Spinal cord (tissue), 10 donors: ENCODE measurements at places on chromosomes 3 and 15. TPM values are rescaled to one million over a fixed set of nuclear protein-coding genes. Genes with fewer than 3 reads are reported as not detected.

Gene ACTRT3
- 6.7 TPM for total RNA-seq

GRCh38 chr3:120324190-120324589 is 25.0 kb downstream of the LRRC58 start:
- H3K36me3 ChIP-seq = no peaks in the 10 kb centered on the region
- no peaks in the 10 kb centered on the region for H3K27me3 ChIP-seq
- H3K27ac ChIP-seq = no peak overlapping the region
- no peak for DNase-seq

- H3K4me1 ChIP-seq = peaks cover 38% of the 10 kb centered on the region
- no peaks in the 10 kb centered on the region for H3K27me3 ChIP-seq
- no peaks in the 10 kb centered on the region for H3K36me3 ChIP-seq
- DNase-seq = no peak
Observed at GRCh38 chr3:126508564-126508964, 9.0 kb downstream of the UROC1 start.

Gene OXNAD1
- 14.9 TPM for total RNA-seq

Gene SLC2A2
- not detected for total RNA-seq

Gene NR1I2
- 0.50 TPM for total RNA-seq

Gene EPHA6
- 19.3 TPM for total RNA-seq

GRCh38 chr3:13788522-13789424 is 91.1 kb downstream of the WNT7A start:
- peaks cover 7% of the 10 kb centered on the region for H3K36me3 ChIP-seq
- DNase-seq = peak; percentile 98
- peaks cover 95% of the 10 kb centered on the region for H3K4me1 ChIP-seq
- peak overlapping the region; percentile 89 for H3K27ac ChIP-seq
- H3K27me3 ChIP-seq = no peaks in the 10 kb centered on the region

Gene UROC1
- total RNA-seq = not detected

DNA sequence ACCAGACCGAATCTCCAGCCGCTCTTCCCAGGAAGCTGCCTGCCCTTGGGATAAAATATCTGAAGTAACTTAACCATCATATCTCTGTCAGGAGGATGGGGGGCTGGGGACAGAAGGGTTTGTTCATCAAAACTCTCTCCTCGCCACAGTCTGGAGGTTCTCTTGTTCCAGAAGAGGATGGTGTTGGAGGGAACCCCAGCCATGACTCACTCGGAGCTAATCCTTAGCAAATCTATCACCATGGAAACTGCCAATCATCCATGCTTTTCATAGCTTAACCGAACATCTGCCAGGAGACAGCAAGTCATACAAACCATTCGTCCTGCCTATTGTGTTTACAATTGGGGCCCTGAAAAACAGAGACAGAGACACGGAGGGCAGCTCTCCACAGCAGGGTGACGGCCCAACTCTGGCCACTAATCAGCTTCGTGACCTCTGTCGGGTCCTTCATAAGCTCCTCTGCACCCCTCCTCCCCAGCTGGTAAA is 73.8 kb upstream of the HEG1 start:
- no peaks in the 10 kb centered on the region for H3K27me3 ChIP-seq
- no peak overlapping the region for H3K27ac ChIP-seq
- DNase-seq = peak; percentile 83
- no peaks in the 10 kb centered on the region for H3K36me3 ChIP-seq

DNA sequence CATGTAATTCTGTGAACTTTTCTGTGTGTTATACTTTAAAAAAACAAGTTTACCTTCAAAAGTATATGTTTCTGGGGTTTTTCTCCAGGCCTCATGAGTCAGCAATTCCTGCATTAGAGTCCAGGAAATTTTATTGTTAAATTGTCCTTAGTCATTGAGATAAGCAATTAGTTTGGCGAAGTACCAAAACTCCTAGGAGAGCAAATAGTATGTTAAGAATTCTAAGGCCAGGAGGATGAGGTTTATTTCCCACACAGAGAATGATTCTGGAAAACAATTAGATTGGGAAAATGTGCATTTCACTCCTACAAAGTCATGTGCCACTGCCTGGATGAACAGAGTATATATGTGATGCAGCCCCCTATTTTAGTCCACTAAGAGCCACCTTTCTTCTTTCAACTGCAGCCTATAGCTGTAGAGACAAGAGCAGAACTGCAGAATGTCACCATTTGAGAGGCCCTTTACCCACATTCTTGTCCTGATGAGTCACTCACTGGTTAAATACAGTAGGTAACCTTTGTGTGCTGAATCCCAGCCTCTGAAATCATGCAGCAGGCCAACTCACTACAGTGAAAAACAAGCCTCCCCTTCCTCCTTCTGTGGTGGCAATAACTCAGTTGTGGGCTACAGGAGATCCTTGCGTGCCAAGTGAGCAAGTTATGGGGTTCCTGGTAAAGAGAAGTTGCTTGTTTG is 452.8 kb upstream of the THBS1 start:
- no peaks in the 10 kb centered on the region for H3K36me3 ChIP-seq
- H3K27me3 ChIP-seq = no peaks in the 10 kb centered on the region
- H3K27ac ChIP-seq = no peak overlapping the region
- no peaks in the 10 kb centered on the region for H3K4me1 ChIP-seq

DNA sequence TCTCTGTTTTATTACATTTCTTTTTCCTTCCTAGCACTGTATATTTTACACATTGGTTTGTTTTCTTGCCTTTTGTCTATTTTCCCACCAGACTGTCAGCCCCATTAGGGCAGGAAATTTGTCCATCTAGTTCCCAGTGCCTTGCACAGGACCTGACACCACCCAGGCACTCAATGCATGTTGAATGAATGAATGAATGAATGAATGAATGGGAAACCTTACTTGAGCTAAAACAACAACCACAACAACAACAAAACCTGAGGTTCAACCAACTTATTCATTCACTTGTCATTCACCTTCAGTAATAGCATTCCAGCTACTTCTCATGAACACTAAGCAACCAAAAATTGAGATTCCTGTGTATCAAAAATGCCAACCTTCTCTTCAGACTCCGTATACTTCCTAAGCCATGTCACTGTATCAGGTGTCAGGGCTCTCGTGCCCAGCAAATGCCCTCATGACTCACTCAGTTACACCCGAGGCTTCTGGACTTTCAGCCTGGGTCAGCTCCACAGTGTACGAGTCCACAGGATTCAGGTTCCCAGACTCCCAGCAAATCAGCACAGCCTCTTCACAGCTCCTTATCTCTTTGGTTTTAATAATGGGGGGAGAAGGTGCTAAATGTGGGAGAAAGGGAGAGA is 37.3 kb downstream of the FSD2 start:
- DNase-seq = no peak
- no peak overlapping the region for H3K27ac ChIP-seq
- no peak overlapping the region for H3K4me3 ChIP-seq
- H3K27me3 ChIP-seq = no peaks in the 10 kb centered on the region

- no peak for DNase-seq
- H3K27ac ChIP-seq = no peak overlapping the region
- no peaks in the 10 kb centered on the region for H3K36me3 ChIP-seq
- H3K27me3 ChIP-seq = no peaks in the 10 kb centered on the region
- peaks cover 5% of the 10 kb centered on the region for H3K4me1 ChIP-seq
- no peak overlapping the region for H3K4me3 ChIP-seq
Observed at GRCh38 chr3:113741620-113742019, 4.4 kb downstream of the NAA50 start.

DNA sequence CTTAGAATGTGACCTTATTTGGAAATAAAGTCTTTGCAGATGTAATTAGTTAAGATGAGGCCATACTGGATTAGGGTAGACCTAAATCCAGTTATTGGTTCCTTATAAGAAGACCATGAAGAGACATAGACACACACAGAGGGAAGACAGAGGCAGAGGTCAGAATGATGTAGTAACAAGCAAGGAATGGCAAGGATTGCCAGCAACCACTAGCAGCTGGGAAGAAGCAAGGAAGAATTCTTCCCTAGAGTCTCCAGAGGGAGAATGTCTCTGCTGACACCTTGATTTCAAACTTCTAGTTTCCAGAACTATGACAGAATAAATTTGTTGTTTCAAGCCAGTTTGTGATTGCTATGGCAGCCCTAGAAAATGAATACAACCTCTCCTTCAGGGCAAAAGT is 116.7 kb downstream of the WDR76 start:
- no peaks in the 10 kb centered on the region for H3K27me3 ChIP-seq
- DNase-seq = no peak
- peaks cover 4% of the 10 kb centered on the region for H3K4me1 ChIP-seq
- no peaks in the 10 kb centered on the region for H3K36me3 ChIP-seq
- no peak overlapping the region for H3K27ac ChIP-seq
- H3K4me3 ChIP-seq = no peak overlapping the region

DNA sequence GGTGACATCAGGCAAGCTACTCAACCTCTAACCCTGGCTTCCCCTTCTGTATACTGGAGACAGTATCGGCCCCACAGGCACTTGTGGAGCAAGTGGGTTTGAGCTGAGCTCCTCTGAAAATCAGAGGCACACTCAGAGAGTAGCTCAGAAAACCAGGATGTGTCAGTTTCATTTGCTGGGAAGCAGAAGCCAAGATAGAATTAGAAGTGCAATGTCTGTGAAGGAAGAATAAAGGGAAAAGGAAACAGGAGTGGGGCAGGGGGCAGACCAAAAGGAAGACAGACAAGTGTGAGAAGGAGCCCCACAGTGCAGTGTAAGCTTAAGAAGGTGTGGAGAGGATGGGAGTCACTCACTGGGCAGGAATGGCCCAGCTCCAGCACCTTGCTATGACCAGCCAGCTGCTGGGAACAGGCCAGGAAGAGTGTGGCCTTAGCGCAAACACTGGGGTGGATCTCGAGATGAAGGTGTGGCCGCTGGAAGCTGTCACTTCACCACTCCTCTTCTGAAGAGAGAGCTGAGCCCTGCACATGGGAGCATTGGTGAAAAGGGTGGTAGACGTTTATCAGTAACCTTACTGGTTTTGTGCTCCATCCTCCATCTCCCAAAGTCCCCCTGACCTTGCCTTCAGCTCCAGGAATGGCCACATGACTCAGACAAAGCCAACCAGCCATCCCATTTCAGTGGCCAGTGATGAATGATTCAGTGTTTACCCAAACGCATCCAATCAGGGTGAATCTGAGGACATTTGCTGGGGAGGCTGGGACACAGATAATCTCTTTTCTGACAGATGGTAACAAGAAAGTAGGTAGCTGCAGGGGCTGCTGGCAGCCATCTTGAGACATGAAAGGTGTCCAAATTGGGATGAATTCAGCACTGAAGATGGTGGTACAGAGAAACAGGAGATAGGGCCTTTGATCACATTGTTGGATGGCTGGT is 108.4 kb downstream of the SHQ1 start:
- H3K27ac ChIP-seq = no peak overlapping the region
- peaks cover 12% of the 10 kb centered on the region for H3K27me3 ChIP-seq
- peaks cover 16% of the 10 kb centered on the region for H3K4me1 ChIP-seq
- H3K4me3 ChIP-seq = no peak overlapping the region
- no peaks in the 10 kb centered on the region for H3K36me3 ChIP-seq
- DNase-seq = no peak

Gene ATP10A
- total RNA-seq = 4.2 TPM

Gene CSTA
- 0.44 TPM for total RNA-seq

DNA sequence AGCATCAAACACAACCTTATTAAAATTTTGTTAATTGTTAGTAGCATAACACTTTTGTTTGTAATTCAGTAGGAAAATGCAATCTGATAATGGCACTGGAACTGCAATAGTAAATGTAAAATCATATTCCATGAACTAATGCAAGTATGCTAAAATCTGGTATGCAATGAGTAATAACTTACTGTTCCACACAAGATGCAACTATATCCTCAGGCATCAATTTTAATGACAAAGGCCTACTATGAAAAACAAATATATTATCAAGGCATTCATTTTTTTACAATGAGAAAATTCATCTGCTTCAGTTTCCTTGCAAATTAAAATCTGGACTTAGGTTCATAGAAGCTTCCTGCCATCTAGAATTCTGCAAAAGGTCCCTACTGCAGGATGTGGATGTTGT is 1.4 kb upstream of the NSMCE3 start:
- H3K36me3 ChIP-seq = no peaks in the 10 kb centered on the region
- peaks cover 11% of the 10 kb centered on the region for H3K4me1 ChIP-seq
- no peak overlapping the region for H3K27ac ChIP-seq
- no peaks in the 10 kb centered on the region for H3K27me3 ChIP-seq
- no peak overlapping the region for H3K4me3 ChIP-seq

DNA sequence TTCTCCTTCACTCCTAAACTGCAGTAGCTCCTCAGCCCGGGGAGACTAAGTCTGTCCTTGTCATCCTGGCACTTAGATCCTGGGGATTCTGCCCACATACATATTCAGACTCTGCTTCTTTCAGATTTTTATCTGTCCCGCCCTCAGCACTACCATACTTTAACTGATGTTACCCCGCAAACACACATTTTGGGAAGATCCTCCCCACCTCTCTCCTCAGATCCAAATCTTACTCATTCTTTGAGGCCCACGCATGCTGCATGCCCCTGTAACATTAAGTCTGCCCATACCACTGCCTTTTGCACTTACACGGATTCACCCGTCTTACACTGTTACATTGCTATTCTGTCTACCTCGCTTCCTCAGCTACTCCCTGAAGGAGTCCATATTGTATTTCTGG is 36.1 kb downstream of the SENP8 start:
- H3K36me3 ChIP-seq = no peaks in the 10 kb centered on the region
- no peaks in the 10 kb centered on the region for H3K27me3 ChIP-seq
- peaks cover 15% of the 10 kb centered on the region for H3K4me1 ChIP-seq
- DNase-seq = no peak
- H3K27ac ChIP-seq = no peak overlapping the region
- no peak overlapping the region for H3K4me3 ChIP-seq

- H3K4me1 ChIP-seq = no peaks in the 10 kb centered on the region
- no peak overlapping the region for H3K4me3 ChIP-seq
- H3K27me3 ChIP-seq = no peaks in the 10 kb centered on the region
- no peak overlapping the region for H3K27ac ChIP-seq
- no peak for DNase-seq
Observed at GRCh38 chr3:146637871-146638270, 32.7 kb upstream of the PLSCR5 start.

- H3K4me3 ChIP-seq = no peak overlapping the region
- peaks cover 72% of the 10 kb centered on the region for H3K36me3 ChIP-seq
- H3K4me1 ChIP-seq = peaks cover 93% of the 10 kb centered on the region
Observed at GRCh38 chr3:66406163-66406562, 94.7 kb downstream of the LRIG1 start.

- H3K27me3 ChIP-seq = no peaks in the 10 kb centered on the region
- no peak overlapping the region for H3K4me3 ChIP-seq
Observed at GRCh38 chr15:72845981-72846383, 62.4 kb upstream of the ADPGK start.

- H3K27ac ChIP-seq = peak overlapping the region; percentile 52
- no peak for DNase-seq
- peaks cover 26% of the 10 kb centered on the region for H3K4me1 ChIP-seq
- no peak overlapping the region for H3K4me3 ChIP-seq
- H3K27me3 ChIP-seq = no peaks in the 10 kb centered on the region
Observed at GRCh38 chr3:159817571-159817970, 171.1 kb upstream of the IL12A start.

Gene TM6SF1
- total RNA-seq = 4.7 TPM
